Right lung (tissue), 10 donors: ENCODE measurements at places on chromosomes 4 and X. TPM values are rescaled to one million over a fixed set of nuclear protein-coding genes. Genes with fewer than 3 reads are reported as not detected.
A peak's percentile ranks its signal among the peaks of the same experiment; 100 is the strongest.

GRCh38 chr4:72006586-72006985 lies 25.2 kb upstream of the NPFFR2 start:
- DNase-seq = no peak

DNA sequence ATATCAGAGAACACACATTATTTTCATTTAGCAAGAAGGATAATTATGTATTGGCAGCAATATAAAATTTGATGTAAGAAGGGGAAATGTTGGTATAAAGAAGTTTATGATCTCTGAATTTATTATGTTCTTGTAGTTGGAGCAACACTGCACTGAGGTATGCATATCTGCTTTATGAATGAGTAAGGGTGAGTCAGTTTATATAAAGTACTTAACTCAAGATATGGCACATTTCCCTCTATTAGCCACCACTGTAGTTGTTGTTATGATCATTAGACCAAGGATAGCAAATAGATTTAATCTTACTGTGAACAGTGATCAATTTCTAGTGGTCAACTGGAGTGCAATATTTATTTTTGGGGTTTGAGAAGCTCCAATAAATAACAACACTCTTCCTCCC lies 66.6 kb downstream of the SNX25 start:
- DNase-seq = no peak

Gene SOD3
- polyA plus RNA-seq = 17.6 TPM

- peak; percentile 7 for DNase-seq
Observed at GRCh38 chrX:18353931-18354368, 538 bp downstream of the SCML2 start.

DNA sequence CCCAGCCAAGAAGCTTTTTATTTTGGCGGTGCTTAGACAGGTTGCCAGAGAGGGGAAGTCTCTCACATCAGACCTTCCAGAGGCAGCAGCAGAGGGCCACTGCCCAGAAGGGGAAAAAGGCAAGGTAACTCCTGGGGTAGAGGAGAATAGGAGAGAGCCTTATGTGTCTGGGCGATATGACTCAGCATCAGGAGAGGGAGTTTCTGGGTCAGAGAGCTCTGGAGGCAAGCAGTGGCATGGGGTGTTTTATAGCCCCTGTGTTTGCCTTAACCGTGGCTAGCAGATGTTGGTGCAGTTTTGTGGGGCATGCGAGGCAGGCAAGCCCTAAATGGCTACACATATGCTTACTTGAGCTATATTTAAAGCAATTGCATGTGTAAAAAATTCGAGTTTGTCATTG lies 8.3 kb upstream of the ZXDB start:
- no peak for DNase-seq

GRCh38 chr4:114364857-114365256 lies 233.8 kb upstream of the UGT8 start:
- no peak for DNase-seq

GRCh38 chrX:53449632-53450031 lies 15.5 kb upstream of the HSD17B10 start:
- DNase-seq = no peak

Gene SCML1
- 29.1 TPM for polyA plus RNA-seq

- DNase-seq = no peak
Observed at GRCh38 chr4:85298037-85298436, 176.9 kb upstream of the ARHGAP24 start.

- no peak for DNase-seq
Observed at GRCh38 chrX:29947225-29947624, 268.1 kb upstream of the MAGEB2 start.

- no peak for DNase-seq
Observed at GRCh38 chr4:159516556-159517140, 413.8 kb downstream of the RAPGEF2 start.

Gene MAOB
- polyA plus RNA-seq = 14.5 TPM

DNA sequence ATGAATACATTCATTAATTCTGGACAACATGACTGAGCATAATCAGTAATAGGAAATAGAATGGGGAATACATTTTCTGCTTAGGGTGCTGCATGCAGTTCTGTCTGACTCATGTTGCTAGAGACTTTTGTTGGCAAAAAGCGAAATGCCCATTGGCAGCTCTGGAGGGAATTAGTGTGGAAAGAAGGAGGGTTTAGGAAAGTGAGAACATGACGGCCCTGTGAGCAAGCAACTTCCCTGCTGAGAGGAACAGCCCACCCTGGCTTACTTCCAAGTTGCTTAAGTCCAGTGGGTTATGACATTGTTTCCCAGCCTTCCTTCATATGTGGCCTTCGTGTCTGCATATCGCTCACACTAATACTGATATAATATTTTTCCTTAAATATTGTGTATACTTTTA lies 13.8 kb downstream of the MAD2L1 start:
- peak; percentile 82 for DNase-seq

Gene MTTP
- polyA plus RNA-seq = 0.44 TPM

- DNase-seq = no peak
Observed at GRCh38 chr4:72975488-72975784, 94.1 kb downstream of the COX18 start.

GRCh38 chrX:75673468-75673867 lies 111.6 kb downstream of the MAGEE2 start:
- DNase-seq = no peak

DNA sequence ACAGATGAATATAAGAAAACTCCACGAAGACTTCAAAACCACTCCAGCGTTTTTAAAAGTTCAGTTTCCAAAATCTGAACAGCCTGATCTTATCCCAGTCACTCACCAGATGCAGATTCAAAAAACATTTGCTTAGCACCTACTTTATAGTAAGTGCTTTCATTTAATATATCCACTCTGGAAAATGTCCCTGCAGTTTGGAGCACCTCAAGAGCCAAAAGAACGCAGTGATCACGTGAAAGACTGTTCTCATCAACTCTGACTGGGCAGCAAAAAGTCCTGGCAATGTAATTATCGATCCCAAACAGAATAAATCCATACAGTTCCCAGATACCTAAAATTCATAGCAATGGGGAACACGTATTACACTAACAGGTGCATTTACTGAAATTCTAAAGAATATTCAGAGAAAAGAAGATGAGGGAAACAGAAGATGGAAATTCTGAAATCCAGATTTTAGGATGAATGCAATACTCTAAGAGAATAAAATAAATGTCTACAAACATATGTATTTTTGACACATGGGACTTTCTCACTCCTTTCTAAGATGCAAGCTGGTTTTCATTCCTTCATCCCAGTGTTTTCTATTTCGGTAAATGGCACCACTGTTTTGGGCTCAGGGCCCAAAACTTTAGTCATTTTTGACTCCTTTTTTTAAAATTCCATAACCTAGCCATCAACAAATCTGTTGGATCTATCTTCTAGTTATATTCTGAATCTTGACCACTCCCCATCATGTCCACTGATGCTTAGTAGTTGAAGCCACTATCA lies 13.9 kb downstream of the ATP8A1 start:
- DNase-seq = no peak

Gene CPE
- 194 TPM for polyA plus RNA-seq

Gene MAGEA10
- not detected for polyA plus RNA-seq

DNA sequence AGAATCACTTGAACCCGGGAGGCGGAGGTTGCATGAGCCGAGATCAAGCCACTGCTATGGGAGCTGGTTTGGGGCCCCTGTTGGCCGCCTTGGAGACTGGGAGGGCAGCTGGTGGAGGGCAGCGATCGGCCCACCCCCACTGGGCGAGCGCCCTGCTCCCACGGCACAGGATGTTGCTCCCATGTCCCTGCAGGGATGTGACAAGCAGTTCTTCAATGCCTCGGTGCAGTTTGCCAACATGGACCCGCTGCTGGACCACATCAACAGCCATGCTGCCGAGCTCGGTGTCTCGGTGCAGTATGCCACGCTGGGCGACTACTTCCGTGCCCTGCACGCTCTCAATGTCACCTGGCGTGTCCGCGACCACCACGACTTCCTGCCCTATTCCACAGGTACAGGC lies 19.4 kb downstream of the MAN2B2 start:
- no peak for DNase-seq

Gene UGT8
- polyA plus RNA-seq = 10.7 TPM

DNA sequence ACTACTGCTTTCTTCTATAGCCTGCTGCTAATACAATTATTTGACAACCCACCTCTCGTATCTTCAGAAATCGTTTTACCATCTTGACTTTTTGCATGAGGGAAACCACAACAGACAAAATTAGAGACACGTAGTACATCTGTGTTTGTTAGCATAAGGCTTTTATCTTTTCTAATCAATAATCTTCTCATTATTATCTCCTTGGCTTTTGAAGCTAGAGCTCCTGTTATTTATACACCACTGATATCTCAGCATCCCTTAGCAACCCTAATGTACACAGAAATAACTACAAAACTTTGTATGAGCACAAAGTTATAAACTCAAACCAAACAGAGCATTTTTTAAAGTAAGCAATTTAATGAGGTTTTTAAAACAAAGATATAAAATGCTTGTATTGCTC lies 39.7 kb downstream of the CORIN start:
- DNase-seq = no peak

Gene USP17L28
- polyA plus RNA-seq = not detected

GRCh38 chr4:108890484-108890881 lies 127.6 kb upstream of the ETNPPL start:
- DNase-seq = no peak

- no peak for DNase-seq
Observed at GRCh38 chrX:24682739-24683432, 10.8 kb upstream of the POLA1 start.

DNA sequence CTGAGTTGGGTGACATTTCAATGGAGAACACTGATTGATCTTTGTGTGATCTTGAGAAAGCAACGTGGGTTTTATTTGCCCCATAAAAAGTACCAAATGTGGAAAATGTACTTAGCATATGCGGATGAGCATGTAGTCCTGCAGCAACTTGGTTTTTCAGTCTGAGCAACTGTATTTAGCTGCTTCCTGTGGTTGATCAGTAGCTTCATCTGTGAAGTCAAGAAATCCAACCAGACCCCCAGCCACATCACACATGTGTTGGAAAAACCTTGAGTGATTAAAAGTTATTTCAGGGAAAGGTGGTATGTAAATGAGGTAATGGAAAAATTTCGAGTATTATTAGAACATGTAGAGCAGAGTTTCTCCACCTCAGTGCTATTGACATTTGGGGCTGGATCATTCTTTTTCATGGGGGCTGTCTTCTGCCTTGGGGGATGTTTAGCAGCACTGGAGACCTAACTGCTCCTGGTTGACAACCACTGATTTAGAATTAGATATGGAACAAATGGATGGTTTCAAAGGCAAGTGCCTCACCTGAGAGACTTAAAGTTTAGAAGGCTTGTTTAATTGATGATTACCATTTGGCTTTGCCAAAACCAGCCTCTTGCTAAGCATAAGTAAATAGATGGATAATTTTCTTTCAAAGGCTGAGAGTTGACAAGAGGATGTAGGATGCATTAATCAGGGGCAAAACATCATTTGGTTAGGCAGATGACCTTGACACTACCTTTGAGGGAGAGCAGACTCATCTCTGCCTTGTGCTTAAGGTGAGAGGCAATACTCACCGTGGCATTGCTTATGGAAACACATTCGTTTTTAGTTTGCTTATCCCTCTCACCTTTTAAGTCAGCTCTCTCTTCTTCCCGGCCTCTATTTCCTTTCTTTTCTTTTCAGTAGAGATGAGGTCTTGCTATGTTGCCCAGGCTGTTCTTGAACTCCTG lies 193.0 kb upstream of the RPS6KA3 start:
- no peak for DNase-seq

GRCh38 chrX:39734174-39734776 lies 363.5 kb downstream of the BCOR start:
- no peak for DNase-seq

- DNase-seq = no peak
Observed at GRCh38 chr4:56733352-56733751, 52.3 kb upstream of the HOPX start.

Gene SPIN4
- 18.4 TPM for polyA plus RNA-seq

DNA sequence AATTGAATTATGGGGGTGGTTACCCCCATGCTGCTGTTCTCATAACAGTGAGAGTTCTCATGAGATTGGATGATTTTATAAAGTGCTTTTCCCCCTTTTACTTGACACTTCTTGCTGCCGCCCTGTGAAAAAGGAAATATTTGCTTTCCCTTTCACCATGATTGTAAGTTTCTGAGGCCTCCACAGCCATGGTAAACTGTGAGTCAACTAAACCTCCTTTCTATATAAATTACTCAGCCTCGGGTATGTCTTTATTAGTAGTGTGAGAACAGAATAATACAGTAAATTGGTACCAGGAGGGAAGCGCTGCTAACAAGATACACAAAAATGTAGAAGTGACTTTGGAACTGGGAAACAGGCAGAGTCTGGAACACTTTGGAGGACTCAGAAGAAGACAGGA lies 1070.8 kb downstream of the FAM133A start:
- DNase-seq = no peak

Gene SLC49A3
- 10.7 TPM for polyA plus RNA-seq

DNA sequence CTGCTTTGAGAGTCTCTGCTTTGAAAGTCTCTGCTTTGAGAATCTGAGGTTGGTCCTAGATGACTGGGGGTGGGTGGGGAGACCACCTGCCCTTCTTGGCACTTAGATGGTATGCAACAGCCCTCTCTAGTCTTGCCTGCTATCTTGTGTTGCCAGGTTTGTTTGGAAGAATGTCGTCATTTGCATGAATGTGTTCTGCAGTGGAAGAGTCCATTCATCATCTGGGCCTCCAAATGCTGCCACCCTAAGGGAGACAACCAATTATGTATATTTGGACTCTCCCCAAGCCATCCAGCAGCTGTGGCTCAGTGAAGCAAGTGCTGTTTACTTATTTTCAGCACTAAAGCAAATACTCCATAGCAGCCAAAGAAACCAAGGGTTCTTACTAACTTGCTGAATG lies 44.6 kb upstream of the TRPC5OS start:
- no peak for DNase-seq

- DNase-seq = no peak
Observed at GRCh38 chr4:54961357-54961975, 163.9 kb downstream of the KDR start.

Gene HMX1
- polyA plus RNA-seq = not detected

- DNase-seq = no peak
Observed at GRCh38 chr4:74474345-74475090, 29.6 kb downstream of the AREG start.

Gene IL2
- not detected for polyA plus RNA-seq

DNA sequence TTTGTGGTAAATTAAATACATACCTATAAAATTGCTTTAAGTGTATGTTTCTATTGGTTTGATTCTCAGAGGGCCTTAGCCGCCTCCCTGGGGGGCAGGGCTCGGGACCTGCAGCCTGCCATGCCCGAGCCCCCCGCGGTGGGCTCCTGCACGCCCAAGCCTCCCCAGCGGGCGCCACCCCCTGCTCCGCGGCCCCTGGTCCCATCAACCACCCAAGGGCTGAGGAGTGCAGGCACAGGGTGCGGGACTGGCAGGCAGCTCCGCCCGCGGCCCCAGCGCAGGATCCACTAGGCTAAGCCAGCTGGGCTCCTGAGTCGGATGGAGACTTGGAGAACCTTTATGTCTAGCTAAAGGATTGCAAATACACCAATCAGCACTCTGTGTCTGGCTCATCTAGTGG lies 108.3 kb upstream of the INPP4B start:
- DNase-seq = no peak

Gene SCD5
- polyA plus RNA-seq = 38.5 TPM

- no peak for DNase-seq
Observed at GRCh38 chr4:59553721-59554091, 1646.4 kb upstream of the ADGRL3 start.

Gene SPANXN1
- not detected for polyA plus RNA-seq

GRCh38 chr4:55020131-55020530 lies 105.3 kb downstream of the KDR start:
- DNase-seq = no peak

Gene GBA3
- polyA plus RNA-seq = not detected
